ENCODE measurements at places on chromosomes 2 and 18. TPM values are rescaled to one million over a fixed set of nuclear protein-coding genes. Genes with fewer than 3 reads are reported as not detected.

The GCG gene
- not detected for polyA plus RNA-seq

The NT5C1B gene
- 0.73 TPM for polyA plus RNA-seq

The C2orf74 gene
- polyA plus RNA-seq: 20.3 TPM

The OR6B3 gene
- polyA plus RNA-seq: not detected

The ERFE gene
- polyA plus RNA-seq: 0.39 TPM

The POTEC gene
- not detected for polyA plus RNA-seq

The ROCK1 gene
- polyA plus RNA-seq: 54.8 TPM

The NGEF gene
- 2.7 TPM for polyA plus RNA-seq

The ARMC9 gene
- polyA plus RNA-seq: 11.4 TPM

The SP140L gene
- polyA plus RNA-seq: 15.6 TPM

The WDR43 gene
- polyA plus RNA-seq: 47.0 TPM

The LIMS3 gene
- 3.2 TPM for polyA plus RNA-seq

The FAP gene
- polyA plus RNA-seq: 39.7 TPM

The DNPEP gene
- 70.2 TPM for polyA plus RNA-seq

The STARD7 gene
- 98.8 TPM for polyA plus RNA-seq

The ARID5A gene
- polyA plus RNA-seq: 10.3 TPM

The CYS1 gene
- polyA plus RNA-seq: 15.6 TPM

The RAB12 gene
- 55.0 TPM for polyA plus RNA-seq

The CPLX4 gene
- not detected for polyA plus RNA-seq

The RNU2-63P gene
- not detected for polyA plus RNA-seq

The RAB10 gene
- 122 TPM for polyA plus RNA-seq

The EHBP1 gene
- 39.6 TPM for polyA plus RNA-seq

The CTNNA2 gene
- polyA plus RNA-seq: 0.23 TPM

The LYPD6B gene
- 24.0 TPM for polyA plus RNA-seq

The ONECUT2 gene
- 0.08 TPM for polyA plus RNA-seq

The OTOF gene
- polyA plus RNA-seq: 1.5 TPM

The LHCGR gene
- not detected for polyA plus RNA-seq

Measured in right lung (tissue), 10 donors.